T-helper 1 cell (primary cell): ENCODE measurements at places on chromosomes 13 and 19.

DNA sequence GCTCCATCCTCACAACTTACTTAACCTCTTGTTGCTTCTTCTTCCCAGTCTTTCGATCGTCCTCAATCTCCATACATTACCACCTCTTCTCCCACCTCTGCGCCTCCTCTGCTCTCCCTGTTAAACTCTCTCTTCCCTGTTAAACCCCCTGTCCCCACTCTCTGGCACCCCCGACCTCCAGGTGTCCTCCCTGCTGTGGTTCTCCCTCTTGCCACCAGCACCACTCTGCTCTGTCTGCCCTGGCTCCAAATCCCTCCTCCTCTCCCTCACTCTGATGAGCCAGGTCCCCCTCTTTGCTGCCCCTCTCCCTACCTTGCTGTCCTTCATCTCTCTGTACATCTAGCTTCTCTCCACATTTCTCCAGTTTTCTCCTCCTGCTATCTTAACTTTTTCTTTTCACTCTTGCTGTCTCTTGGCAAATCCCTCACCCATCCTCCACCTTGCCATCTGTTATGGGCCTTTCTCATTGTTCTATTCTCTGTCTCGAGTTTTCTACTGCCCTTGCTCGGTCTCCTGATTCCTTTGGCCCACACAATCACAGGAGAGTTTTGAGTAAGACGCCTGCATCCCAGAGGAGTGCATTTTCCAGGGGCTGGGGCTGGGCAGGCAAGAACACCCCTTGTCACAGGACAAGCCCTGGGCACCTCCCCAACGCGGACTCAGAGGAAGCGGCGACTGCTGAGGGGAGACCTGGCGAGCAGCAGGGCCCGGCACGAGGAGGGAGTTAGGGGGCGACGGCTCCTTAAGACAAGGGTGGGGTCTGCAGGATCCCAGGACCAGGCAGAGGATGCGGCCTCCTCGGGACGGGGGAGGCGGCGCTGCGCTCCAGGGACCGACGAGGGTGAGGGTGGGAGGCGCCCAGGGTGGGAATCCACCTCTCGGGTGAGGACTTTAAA, 21.4 kb upstream of the ERVV-1 start:
- no peak for DNase-seq

DNA sequence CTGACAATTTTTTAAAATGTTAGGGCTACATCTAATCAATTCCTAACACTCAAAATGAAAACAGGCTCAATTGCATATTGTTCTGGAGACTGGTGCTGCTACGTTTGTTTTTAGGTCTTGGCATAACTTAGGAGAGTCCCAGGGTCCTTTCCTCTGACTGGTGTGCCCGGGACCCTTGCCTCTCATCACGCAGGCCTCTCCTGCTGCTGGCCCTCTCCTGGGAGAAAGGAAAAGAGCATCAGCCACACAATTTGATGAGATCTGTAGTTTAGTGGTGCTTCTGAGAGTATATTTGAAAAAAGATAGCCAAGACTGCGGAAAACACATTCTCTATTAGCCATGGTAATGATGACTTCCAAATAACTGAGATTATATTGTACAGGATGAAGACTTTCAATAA, 380.0 kb downstream of the KLF12 start:
- no peak for DNase-seq

DNA sequence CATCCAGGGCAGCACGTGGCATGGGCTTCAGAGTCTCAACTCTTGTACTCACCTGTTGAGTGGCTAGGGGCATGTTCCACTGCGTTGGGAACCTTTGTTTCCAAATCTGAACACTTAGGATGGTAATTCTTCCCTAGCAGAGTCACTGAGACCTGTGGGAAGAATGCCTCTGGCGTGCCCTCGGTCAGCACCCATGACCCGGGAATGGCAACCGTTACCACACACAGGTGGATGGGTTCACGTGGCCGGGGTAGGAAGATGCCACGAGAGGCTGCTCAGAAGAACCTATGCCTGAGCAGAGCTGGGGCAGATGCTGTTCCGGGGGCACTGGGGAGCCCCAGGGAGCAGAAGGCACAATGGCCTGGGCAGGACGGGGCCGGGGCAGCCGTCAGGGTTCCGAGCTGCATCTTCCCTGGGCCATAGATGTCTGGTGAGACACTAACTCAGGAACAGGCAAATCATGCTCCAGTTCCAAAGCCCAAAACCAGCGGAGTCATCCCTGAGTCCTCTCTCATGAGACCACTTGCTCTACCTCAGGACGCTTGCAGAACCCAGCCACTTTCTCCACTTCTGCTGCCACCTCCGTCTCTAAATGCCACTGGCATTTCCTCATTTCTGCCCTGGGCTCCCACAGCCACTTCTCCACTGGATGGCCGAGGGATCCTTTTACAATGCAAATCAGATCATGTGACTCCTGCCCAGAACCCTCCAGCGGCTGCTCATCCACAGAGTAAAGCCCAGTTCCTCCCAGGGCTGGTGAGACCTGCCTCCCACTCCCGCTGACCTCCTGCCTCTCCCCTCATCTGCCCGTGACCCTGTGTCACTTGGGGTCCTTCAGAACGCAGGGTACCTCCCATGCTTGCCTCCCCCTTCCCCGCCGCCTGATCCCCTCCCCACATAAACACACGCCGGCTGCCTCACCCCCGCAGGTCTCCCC, 36.7 kb downstream of the FAM124A start:
- DNase-seq, result no peak

- DNase-seq, result no peak
Observed at GRCh38 chr19:45050036-45050435, 11.2 kb downstream of the CLASRP start.

GRCh38 chr13:42720113-42720857, 61.1 kb upstream of the FAM216B start:
- no peak for DNase-seq

DNA sequence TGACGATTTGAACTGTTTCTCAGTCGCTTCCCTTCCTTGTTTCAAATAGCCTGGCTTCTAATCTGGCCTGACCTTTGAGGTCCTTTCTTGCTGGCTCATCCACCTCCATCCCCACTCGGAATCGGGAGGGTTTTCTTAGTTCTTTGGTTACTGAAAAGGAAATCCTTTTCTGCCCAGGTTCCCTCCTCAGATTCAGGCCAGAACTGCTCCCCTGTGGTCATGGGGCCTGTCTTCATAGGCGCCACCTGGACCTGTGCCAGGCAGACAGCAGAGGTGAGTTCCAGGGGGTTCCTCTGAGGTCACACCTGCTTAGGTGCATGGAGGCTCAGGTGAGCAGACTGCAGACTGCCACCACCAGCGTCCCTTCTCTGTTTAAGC, 62.4 kb downstream of the AKAP11 start:
- DNase-seq, result no peak
